ACHN (cell line): ENCODE measurements at places on chromosomes 12 and 14.

GRCh38 chr12:32155961-32156529 lies 49.4 kb downstream of the BICD1 start:
- no peak for DNase-seq

GRCh38 chr12:27868139-27868538 lies 88.1 kb upstream of the MANSC4 start:
- DNase-seq: no peak

- no peak for DNase-seq
Observed at GRCh38 chr12:65967696-65968095, 143.4 kb downstream of the HMGA2 start.

DNA sequence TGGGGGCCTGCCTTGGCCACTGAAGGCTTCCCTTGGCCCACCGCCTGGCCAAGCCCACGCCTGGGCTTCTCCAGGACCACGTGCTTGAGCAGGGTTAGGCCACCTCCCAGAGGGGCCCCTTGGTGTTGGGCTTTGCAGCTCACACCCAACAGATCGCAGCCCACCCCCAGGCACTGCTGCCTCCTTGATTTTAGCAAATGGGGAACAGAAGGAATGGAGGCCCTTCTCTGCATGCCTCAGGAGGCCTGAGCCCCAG lies 23.3 kb downstream of the RAB35 start:
- DNase-seq: no peak

GRCh38 chr12:51377099-51377984 lies 13.9 kb downstream of the GALNT6 start:
- DNase-seq: no peak

- no peak for DNase-seq
Observed at GRCh38 chr12:74820324-74820723, 282.7 kb downstream of the ATXN7L3B start.

- DNase-seq: peak; percentile 19
Observed at GRCh38 chr14:74401504-74402241, 24.3 kb downstream of the SYNDIG1L start.

- no peak for DNase-seq
Observed at GRCh38 chr14:100440758-100441203, 117.6 kb downstream of the SLC25A47 start.

GRCh38 chr12:111318450-111318849 lies 50.4 kb downstream of the PHETA1 start:
- no peak for DNase-seq

- DNase-seq: no peak
Observed at GRCh38 chr12:125081427-125081826, 16.2 kb downstream of the AACS start.

- peak; percentile 47 for DNase-seq
Observed at GRCh38 chr12:106581543-106582248, 1.1 kb upstream of the RFX4 start.

DNA sequence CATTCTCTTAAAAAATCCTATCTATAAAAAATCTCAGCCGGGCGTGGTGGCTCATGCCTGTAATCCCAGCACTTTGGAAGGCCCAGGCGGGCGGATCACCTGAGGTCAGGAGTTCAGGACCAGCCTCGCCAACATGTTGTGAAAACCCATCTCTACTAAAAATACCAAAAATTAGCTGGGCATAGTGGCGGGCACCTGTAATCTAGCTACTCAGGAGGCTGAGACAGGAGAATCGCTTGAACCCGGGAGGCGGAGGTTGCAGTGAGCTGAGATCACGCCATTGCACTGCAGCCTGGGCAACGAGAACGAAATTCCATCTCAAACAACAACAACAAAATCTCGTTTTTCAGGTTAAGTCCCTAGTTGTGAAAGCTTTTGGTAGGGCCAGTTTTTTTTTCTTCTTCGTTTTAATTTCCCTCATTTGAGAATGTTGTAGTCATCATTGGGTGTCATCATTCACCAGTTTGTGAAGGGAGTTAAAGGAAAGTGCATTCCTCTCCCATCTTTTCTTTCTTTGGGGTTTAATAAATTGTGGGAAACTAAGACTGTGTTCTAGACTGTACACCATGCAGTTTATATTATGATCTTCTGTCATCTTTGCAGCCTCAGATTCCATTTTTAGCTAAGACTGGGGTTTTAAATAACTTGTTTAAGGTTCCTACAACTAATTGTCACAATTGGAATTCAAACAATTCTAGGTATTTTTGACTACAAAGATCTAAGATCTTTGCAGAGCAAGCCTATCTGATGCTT lies 23.9 kb downstream of the MDM2 start:
- DNase-seq: no peak

DNA sequence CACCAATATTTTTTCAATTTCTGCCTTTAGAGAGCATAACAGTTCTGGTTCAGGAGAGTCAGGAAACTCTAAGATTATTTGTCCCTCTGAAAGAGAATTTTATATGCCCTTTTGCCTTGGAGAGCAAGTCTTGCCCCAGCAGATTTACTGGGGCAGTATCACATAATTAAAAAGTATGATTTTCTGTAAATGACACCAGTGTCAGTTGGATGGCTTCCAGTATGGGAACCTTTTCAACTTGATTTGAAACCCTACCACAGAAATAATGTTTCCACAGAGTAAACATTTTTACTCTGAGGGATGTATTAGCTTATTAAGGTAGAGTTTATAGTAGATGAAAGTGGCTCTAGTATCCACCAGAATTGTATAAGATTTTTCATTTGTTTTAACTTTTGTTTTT lies 15.4 kb downstream of the NOPCHAP1 start:
- no peak for DNase-seq

DNA sequence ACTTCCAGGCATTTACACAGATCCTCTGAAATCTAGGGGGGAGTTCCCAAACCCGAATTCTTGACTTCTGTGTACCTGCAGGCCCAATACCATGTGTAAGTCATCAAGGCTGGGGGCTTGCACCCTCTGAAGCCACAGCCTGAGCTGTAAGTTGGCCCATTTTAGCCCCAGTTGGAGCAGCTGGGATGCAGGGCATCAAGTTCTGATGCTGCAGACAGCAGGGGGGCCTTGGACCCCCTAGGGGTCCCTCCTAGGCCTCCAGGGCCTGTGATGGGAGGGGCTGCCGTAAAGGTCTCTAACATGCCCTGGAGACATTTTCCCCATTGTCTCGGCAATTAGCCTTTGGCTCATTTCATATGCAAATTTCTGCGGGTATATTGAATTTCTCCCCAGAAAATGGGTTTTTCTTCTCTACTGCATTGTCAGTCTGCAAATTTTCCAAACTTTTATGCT lies 59.5 kb downstream of the LRIG3 start:
- DNase-seq: no peak
